ENCODE measurements at places on chromosomes 1 and 21.

GRCh38 chr1:30425046-30425445 is 298.3 kb downstream of the MATN1 start:
- no peak for DNase-seq

- DNase-seq: no peak
These were observed 1.6 kb downstream of the C1orf226 start for GRCh38 chr1:162383091-162383490.

DNA sequence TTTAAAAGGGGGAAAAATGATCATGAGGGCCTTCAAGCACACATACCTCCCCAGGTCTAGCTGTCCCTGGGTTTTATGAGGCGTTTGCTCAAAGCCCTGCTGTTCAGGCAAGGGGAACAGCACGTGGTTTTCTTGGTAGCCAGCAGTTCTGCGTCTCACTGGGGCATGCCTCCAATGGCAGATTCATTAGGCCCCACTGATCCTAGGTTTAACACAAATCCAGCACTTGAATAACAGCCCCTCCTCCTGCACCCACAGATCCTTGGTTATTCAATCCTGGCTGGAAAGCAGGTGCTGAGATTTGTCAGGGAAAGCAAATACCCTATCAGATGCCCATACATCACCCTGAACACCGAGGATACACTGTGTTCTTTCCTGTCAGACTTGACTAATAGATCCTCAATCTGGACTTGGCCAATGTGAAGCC is 106.4 kb downstream of the ZC3H11B start:
- no peak for DNase-seq

DNA sequence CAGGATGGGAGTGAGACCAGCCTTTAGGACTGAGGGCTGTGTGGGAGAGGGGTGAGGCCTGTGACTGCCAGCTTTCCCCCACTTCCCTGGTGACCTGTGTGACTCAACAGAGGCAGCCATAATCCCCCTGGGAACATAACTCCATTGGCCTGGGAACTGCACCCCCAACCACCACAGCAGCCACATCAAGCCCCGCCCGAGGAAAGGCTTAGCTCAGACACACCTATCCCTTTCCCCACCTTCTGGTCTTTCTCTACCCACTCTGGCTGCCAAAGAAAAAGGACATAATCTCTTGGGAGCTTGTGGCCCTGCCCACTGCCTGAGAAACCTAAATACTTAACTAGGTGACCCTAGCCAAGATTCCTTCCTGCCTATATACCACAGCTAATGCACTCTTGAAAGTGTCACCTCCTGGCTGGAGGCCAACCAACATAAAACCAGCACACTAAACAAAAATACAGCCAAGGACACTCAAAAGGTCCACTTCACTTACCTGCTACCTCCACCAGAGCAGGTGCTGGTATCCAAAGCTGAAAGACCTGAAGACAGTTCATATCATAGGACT is 406.6 kb upstream of the CAMK1G start:
- DNase-seq: no peak

- DNase-seq: no peak
These were observed 78.5 kb downstream of the MPZL1 start for GRCh38 chr1:167800251-167800650.

DNA sequence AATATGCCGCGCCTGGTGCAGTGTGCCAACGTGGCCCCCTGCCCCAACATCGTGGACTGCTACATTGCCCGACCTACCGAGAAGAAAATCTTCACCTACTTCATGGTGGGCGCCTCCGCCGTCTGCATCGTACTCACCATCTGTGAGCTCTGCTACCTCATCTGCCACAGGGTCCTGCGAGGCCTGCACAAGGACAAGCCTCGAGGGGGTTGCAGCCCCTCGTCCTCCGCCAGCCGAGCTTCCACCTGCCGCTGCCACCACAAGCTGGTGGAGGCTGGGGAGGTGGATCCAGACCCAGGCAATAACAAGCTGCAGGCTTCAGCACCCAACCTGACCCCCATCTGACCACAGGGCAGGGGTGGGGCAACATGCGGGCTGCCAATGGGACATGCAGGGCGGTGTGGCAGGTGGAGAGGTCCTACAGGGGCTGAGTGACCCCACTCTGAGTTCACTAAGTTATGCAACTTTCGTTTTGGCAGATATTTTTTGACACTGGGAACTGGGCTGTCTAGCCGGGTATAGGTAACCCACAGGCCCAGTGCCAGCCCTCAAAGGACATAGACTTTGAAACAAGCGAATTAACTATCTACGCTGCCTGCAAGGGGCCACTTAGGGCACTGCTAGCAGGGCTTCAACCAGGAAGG is 4.3 kb downstream of the GJB3 start:
- no peak for DNase-seq

- no peak for DNase-seq
These were observed 12.9 kb upstream of the CD55 start for GRCh38 chr1:207308451-207309190.

- DNase-seq: peak; percentile 2
These were observed 47.8 kb downstream of the WNT9A start for GRCh38 chr1:227899820-227900449.

DNA sequence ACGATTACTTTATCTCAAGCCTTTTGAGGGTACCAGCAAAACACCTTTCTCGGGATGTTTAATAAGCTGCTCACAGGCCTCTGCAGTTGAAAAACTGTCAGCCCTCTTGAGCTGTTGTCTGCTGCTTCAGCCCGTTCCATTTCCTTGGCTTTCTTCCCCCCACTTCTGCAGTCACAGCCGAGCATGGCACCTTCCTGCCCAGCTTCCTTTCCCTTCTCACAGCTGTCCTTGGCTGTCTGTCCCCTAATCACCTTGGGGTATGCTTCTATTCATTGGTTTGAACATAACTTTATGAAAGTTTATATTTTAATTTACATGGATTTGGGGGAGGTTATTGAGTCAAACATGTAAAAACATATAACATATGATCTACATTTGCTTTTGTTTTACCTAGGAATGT is 6.9 kb upstream of the PROX1 start:
- DNase-seq: no peak

DNA sequence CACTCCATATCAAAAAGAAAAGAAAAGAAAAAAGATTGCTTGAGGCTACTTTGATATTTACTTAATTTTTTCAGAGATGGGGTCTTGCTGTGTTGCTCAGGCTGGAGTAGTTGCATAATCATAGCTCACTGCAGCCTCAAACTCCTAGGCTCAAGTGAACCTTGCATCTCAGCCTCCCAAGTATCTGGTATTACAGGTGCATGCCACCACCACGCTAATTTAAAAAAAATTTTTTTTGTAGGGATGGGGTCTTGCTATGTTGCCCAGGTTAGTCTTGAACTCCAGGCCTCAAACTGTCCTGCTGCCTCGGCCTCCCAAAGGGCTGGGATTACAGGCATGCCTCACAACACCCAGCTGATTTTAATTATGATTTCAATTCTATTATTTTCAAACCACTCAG is 38.2 kb downstream of the RTCA start:
- no peak for DNase-seq
